ENCODE measurements at places on chromosomes 12 and 14.

DNA sequence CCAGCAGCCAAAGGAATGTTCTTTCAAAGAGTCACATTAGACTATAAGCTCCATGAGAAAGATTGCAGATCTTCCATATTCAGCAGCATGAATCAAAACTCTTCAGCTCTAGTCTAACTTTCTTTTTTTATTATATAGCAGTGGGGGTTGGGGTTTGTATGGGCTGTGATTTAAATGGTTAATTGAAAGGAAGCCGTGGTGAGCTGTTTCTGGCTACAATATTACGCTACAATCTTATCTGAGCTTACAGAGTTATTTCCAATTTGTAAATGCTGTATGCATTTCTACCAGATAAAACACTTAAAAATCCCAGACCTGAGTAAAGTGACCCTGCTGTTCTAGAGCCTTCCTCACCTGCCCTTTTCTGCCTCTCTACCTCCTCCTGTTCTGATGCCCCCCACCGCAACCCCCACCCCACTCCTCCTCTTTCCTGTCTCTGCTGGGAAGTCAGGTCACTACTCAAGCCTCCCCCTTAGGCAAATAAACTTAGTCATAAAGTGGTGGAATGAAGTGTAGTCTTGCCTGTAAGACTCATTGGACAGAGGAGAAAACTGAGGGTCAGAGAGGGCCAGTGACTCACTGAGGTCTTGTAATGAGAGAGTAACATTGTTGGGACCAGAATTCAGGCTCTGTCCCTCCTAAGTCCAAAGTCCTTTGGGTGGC is 1089.5 kb downstream of the BCL11B start:
- no peak for DNase-seq

DNA sequence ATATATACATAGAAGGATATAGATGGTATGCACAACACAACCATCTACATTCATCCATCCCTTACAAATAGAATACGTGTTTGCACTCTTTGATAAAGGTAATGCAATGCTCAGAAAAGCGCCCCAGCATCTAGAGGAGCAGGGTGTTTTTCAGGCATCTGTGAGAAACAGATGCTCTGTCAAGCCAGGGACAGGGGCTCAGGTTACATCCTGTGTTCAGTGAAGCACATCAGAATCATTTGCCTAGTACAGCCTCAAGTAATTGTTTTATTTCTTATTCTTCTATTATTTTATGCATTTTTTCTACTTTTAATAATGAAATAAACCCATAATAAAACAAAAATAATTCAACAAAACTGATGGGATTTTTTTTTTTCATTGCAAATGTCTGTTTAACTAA is 50.5 kb upstream of the HIF1A start:
- DNase-seq = no peak

GRCh38 chr12:26825459-26826016 is 7.5 kb downstream of the ITPR2 start:
- no peak for DNase-seq

DNA sequence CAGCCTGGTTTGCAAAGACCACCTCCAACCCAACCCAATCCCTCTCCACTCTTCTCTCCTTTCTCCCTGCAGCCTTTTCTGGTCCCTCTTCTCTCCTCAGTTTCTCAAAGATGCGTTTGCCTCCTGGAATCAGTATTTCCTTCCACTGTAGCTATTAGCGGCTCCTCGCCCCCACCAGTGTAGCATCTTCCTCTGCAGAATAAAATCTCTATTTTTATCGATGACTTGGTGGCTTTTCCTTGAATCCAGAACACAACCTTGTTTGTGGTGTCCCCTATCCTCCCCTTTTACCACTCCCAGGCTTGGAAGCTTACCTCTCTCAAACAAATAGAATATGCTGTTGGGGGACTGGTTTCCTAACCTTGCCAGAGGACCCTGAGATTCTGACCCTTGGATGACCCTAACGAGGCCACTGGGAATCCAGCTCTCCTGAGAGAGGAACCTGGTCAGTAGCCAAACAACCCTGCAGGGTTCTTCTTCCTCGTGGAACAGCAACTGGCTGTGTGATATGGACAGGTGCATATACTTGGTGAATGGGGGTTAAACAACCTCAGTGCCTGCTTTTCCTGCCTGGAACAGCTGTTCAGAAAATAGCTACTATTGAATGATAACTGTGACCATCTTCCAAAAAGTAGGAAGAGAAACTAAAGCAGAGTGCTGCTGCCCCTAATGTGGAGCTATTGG is 4.4 kb downstream of the WNT1 start:
- DNase-seq = no peak

DNA sequence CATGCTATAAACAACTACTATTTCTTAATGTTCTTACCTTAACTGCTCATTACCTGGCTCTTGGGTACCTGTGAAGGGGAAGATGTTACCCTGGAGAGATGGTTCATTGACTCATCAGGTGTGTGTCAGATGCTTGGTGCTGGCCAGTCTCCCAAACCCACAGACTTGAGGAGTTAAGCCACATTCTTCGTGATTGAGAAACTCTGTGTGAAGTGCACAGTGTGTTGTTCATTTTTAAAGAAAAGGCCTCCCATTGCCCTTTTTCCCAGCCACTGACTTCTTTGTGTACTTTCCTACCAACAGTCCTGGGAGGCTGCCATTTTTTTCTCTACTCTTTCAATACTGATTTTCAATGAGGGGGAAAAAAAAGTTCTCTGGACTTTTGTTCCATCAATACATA is 3.2 kb downstream of the MGST1 start:
- DNase-seq = peak; percentile 31

DNA sequence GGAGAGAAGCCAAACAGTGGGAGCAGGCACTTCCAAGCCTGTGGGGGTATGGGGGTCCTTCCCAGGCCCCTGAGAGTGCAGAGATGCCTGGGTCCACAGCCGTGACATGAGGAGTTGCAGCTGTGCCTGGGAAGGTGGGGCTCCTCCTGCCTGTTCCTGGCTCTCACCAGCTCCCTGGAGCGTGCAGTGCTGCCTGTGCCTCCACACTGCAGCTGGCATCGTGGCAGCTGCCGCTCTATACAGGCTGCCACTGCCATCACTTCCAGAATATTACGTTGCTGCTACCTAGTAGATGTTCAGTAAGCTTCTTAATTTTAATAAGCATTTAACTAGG is 223.7 kb downstream of the KCNC2 start:
- DNase-seq = no peak

DNA sequence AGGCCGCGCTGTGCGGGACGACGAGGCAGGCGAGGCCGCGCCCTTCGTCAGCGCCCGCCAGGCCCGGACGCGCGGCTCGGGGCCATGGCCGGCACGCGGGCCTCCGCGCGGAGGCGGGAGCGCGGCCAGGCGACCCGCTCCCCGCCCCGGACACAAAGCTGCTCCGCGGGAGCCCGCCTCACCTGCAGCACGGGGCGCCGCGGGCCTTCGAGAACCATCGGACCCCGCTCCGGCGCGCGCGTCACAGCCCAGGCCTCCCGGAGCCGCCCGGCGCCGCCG is 342 bp downstream of the DICER1 start:
- no peak for DNase-seq

DNA sequence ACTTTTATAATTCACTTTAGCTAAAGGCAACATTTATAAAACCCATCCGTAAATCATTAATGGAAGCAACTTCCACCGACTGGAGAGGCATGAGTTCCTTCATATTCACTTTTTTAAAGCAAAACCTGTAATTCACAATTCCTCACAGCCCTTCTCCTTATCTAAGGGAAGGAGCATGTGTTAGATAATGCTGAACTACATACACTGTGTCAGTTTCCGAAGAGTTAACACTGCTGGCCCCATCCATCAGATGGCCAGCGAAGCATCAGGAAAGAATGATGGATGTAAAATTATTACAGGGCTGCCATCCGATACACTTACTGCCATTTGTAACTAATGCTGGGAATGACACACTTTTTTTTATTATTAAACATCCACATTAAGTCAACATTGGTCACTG is 392.8 kb downstream of the SOX5 start:
- DNase-seq = no peak

GRCh38 chr12:108147279-108147678 is 18.2 kb downstream of the WSCD2 start:
- DNase-seq = no peak

GRCh38 chr14:78401866-78402265 is 231.7 kb downstream of the NRXN3 start:
- peak; percentile 9 for DNase-seq

- peak; percentile 69 for DNase-seq
Measured at GRCh38 chr12:113403435-113404415, at the start of gene SDS. Gene SDS (minus strand): TSS chr12:113403887. CDS start chr12:113399708, 4,179 bp downstream.

- no peak for DNase-seq
Measured at GRCh38 chr14:49977126-49977841, 84.4 kb downstream of the ARF6 start.

DNA sequence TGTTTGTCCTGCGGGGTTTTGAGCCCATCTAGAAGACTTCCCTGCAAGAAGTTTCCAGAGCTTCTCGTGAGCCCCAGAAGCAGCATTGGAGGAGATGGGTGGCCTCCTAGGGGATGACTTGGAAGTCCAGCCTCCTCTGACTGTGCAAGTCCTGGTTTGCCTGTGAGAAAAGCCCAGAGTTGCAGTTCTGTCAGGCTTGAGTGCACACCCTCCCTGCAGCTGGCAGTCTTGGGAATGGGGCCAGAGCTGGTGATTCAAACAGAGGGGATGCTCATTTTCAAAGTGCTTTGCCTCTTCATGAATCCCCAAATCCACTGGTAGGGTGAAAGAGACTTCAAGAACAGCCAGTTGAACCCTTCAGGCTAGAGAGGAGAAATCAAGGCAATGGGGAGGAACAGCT is 3.9 kb upstream of the PPP1R1A start:
- DNase-seq = no peak

GRCh38 chr12:103813949-103814348 is 27.1 kb downstream of the NT5DC3 start:
- DNase-seq = no peak

GRCh38 chr12:57616383-57617101 is 5.3 kb downstream of the ARHGEF25 start:
- DNase-seq = no peak

DNA sequence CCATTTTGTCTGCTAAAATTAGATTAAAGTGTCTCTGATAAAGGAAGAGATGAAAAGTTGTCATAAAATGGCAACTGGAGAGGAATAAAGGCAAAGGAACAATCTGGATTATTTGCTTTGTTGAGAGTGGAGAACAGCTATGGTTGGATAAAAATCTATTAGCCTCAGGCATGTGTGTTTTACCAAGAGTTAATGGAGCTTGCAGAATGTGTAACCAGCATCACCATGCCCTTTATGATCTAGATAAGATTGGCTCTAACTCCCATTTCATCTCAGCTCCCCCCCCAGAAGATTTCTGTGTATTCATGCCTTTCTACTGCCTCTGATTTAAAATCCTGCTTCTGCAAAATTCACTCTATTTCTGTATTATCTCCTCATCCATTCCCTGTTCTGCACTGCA is 93.8 kb downstream of the GALC start:
- no peak for DNase-seq

DNA sequence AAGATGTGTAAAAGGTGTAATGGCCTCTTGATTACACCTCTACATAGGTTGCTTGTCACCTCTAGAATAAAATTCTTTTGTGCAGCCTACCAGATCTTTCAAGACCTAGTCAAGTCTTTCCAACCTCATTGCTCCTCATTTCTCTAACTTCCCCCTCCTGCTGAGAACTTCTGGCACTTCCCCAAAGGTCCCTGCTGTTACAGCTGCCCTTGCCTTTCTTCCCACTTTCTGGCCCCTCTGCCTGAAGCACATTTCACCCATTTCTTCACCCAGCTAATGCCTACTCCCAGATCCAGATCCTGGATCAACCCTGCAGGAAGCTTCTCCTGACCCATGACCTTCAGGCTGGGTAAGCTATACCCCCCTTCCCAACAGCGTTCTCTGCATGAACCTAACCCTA is 1.5 kb downstream of the TSHR start:
- no peak for DNase-seq

DNA sequence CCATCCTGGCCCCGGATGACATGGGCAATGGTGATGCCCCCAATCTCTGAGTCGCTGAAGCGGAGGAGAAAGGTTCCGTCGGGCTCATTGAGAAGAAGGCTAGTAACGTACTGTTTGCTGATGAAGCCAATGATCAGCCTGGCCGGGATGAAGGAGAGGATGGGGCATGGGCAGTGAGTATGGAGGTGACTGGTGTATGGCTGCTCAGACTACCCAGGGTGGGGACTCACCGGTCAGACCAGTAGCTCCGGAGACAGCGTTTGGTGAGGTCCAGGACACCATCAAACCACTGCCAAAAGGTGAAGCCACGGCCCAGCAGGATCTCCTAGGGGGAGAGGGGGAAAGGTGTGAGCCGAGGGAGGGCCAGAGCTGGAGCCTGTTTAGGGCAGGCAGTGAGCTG is 10.9 kb downstream of the NAB2 start:
- DNase-seq = no peak

GRCh38 chr12:6222078-6222654 is 22.0 kb downstream of the CD9 start:
- no peak for DNase-seq

GRCh38 chr14:103402695-103403094 is 17.5 kb downstream of the MARK3 start:
- no peak for DNase-seq

DNA sequence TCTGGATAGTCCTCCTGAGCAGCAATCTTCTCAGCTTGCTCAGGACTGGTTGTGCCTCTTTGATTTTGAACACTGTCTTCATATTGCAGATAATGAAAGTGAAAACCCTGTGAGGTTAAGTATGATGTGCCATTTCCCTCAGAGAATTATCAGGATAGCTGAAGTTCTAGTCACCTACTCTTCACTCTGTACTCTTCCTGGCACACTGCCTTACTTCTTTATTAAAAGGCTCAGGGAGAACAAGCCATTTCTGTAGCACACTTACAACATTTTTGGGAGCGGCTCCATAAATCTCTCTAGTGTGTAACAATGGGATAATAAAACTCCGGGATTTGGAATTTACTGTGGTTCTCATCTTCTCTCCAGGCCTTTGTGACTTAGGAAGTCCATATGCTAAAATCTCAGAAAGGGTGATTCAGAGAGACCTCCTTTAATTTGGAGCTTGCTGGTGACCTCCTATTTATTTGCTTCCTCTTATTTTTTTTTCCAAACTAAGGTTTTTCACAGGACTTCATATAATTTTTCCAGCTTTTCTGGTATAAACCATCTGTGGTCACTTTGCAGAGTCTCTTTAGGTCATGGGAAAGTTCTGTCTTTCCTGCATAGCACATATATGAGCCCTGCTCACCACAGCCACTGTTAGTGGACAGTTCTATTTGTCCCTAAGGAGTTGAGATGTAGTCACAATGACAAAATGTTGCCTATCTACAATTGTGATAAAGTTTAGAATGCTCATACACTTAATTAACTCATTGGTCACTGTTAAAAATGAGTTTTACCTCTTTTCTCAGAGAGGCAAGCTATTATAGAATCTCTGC is 53.5 kb upstream of the LDHB start:
- no peak for DNase-seq

GRCh38 chr12:75633789-75634188 is 122.4 kb upstream of the KRR1 start:
- DNase-seq = no peak

- no peak for DNase-seq
Measured at GRCh38 chr14:71119075-71119474, 211.8 kb downstream of the PCNX1 start.

Data from putamen (tissue), 1 donor.